RPMI7951 (cell line): ENCODE measurements at places on chromosomes 16 and 17.

GRCh38 chr17:71759422-71760060 lies 361.3 kb upstream of the SOX9 start:
- no peak for DNase-seq

DNA sequence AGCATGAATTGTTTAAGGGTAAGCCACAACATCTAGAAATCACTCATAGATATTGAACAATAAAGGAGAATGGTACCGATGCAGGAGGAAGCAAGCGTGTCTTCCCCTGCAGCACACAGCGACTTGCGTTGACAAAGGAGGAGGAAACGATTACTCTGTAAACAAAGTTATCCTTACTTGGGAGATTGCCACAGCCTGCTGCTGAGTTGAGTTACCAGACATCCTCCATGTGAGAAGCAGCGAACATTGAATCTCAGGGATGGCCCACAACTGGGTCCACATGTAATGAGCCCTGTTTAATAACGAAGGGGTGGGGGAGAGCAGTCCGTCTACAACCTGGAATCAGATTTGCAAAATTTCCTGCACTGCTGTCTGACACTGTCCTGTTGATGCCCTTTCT lies 27.7 kb downstream of the CLUH start:
- no peak for DNase-seq

- DNase-seq, result no peak
Observed at GRCh38 chr17:44346064-44346844, 1.2 kb downstream of the GRN start.

DNA sequence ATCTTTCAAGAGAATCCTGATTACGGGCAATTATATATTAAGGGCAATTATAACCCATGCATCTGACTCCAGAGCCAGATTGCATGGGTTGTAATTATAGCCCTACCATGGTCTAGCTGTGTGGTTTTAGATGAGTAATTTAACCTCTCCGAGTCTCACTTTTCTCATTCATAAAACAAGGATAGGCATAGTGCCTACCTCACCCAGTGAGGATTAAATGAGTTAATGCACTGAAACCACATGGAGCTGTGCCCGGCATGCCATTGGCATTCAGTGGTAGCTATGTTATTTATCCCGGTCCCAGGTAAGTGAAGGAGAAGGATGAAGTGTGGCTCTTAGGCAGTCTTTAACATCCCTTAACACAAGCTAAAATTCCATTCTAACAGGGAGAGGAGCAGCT lies 6.3 kb downstream of the SNX20 start:
- DNase-seq, result peak; percentile 56

- DNase-seq, result no peak
Observed at GRCh38 chr17:43689814-43690213, 28.1 kb upstream of the MEOX1 start.

- no peak for DNase-seq
Observed at GRCh38 chr16:70678121-70678897, 7.5 kb downstream of the MTSS2 start.

GRCh38 chr16:67100569-67101310 lies 9.0 kb upstream of the PHAF1 start:
- peak; percentile 23 for DNase-seq

- DNase-seq, result no peak
Observed at GRCh38 chr16:29984764-29985147, 10.7 kb downstream of the HIRIP3 start.

DNA sequence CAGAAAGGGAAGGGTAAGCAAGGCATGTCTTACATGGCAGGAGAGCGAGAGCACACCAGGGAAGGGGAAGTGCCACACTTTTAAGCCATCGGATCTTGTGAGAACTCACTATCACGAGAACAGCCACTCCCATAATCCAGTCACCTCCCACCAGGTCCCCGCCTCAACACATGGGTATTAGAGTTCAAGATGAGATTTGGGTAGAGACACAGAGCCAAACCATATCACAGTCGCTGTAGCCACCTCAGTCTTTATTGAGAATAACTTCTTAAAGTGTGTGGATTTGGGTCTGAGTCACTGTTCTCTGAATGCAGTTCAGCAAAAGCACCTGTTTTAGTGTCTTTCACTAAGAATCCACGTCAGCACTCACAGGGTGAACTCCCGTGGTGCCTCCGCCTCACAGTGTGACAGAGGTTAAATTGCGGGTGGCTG lies 195.2 kb upstream of the CHMP6 start:
- no peak for DNase-seq

DNA sequence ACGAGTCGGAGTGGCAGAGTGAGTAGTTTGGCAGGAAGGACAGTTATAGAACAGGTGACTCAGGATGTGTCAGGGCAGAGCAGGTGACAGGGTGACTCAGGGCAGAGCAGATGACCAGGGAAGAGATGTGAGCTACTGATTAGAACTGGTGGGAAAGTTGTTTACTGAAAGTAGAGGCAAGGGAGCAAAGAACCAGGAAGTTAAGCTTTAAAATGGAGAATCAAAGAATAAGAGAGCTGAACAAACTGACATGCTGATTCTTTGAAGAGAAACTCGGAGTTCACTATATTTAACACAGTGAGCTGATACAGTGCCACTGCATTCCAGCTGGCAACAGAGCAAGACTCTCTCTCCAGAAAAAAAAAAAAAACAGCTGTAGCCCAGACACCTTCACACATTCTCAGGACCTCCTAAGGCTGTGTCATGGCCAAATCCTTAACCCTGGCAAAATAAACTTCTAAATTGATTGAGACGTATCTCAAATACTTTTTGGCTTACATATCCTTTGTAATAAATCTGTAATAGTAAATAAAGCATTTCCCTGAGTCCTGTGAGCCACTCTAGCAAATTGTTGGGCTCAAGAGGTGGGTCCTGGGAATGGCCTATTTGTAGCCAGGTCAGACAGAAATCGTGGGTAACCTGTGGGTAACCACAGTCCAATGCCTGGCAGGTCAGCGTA lies 12.3 kb upstream of the UBE2I start:
- DNase-seq, result peak; percentile 59

DNA sequence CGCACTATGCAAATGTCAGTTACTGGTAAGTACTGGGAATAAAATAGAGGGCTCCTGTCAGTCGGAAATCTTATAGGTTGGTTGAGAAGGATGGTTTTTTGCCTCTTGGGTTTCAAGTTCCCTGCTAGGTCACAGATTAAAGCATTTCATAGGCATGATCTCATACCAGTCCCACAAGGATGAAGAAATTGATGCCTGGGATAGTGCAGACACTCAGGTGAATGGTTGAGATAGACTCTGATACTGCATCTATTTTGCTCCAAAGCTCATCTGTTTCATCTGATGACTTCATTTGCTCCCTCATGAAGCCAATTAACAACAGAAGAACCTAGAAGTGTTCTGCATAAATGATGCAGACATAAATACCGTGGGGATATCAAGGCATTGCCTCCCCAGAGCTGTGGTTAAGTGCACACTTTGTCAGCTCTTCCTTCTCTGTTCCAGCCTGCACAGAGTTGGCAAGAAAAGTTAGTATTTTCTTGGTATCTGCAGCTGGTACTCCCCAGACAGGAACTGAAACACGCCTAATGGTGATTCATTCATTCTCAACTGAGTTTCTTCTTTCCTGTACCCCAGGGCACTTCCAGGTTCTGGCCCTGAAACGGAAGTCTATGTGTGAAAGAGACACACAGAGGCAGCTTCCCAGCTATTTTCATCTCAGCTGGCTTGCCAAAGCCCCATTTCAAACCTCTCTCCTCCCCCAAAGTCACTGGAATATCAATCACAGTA lies 418.3 kb upstream of the SALL1 start:
- DNase-seq, result peak; percentile 98

DNA sequence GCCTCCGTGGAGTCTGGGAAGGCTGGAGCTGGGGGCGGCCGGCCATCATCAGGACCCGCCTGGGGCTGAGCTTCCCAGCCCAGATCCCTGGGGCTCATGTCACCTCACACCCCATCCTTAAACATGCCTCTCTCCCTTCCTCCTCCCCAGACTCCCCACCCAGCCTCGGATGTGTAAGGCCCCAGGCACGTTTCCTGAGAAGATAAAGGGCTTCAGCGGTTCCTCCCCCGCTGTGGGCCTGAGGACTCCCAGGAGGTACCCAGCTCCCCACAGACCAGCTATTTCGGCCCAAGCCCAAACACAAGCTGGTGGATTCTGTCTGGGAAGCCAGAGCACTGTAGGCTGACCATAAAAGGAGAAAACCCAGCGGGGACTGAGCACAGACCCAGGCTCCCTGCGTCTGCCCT lies 49.2 kb downstream of the MYH11 start:
- peak; percentile 31 for DNase-seq

GRCh38 chr17:80474231-80474960 lies 2.0 kb downstream of the NPTX1 start:
- peak; percentile 46 for DNase-seq

GRCh38 chr16:80509872-80510271 lies 30.9 kb upstream of the DYNLRB2 start:
- DNase-seq, result no peak

DNA sequence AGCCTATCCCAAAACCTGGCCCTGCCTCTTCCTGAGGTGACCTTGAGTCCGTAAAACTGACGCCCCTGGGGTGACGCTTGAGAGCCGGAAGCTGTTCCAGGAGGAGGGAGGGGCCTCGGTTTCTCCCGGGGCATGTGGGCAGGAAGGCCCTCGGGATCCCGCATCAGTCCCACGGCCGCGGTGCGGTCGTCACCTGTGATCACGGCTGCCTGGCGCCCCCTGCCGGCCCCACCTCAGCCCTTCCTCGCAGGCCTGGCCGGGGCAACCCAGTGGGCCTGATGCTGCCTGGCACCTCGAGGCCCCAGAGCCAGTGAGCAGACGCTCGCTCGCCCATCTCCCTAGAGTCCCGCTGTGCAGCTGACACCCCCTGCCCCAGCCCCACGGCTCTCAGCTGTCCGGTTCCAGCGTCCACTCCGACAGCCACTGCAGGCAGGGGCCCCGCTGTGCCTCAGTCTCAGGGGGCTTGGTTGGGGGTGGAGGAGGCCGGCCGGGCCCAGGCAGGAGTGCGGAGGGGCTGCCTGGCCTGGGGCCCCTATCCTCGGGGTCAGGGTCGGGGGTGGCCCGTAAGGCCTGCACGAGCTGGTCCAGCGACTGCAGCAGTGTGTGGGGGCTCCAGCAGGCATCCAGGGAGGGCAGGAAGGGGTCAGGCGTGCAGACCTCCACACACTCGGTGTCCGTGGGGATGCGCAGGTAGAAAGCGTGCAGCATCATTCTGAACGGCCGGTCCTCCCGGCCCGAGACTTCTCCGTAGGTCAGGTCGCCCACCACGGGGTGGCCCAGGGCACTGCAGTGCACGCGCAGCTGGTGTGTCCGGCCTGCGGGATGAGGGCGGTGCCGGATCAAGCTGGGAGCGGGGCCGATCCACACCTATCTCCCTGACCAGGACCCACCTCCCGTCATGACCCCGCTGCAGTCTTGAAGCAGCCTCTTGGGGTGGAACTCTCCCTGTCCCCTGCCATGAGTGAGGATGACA lies 2.3 kb downstream of the RPUSD1 start:
- no peak for DNase-seq

GRCh38 chr17:40371261-40371929 lies 6.9 kb upstream of the GJD3 start:
- DNase-seq, result peak; percentile 32

- DNase-seq, result no peak
Observed at GRCh38 chr17:80110447-80110812, 9.0 kb downstream of the GAA start.

DNA sequence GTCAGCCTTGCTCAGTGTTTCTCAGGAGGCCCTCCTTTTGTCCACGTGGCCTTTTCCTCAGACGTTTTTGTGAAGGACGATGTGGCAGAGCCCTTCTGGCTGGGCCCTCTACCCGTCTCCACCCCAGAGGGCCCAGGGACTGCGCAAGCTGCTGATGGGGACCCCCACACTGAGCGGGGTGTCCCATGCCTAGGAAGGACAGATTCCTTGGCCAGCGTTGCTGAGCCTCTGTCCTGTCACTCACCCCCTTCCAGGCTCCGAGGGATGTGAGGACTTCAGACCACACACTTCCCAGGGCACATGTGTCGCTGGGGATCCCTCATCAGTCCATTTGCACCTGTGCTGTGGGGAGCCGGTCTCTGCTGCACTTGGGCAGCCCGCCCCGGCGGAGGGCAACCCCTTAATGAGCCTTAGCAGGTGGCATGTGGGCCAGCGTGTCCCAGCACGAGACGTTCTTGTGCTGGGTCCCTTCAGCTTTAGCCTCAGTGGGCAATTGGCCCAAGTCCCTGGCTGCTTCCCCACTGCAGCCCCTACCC lies 48.3 kb downstream of the NT5M start:
- DNase-seq, result no peak

GRCh38 chr17:50638966-50639713 lies 4.5 kb downstream of the ABCC3 start:
- DNase-seq, result peak; percentile 99

- DNase-seq, result no peak
Observed at GRCh38 chr17:77379065-77379428, 238.3 kb downstream of the SEC14L1 start.

- peak; percentile 32 for DNase-seq
Observed at GRCh38 chr16:87681981-87682570, 79.8 kb downstream of the JPH3 start.

GRCh38 chr16:14420721-14421488 lies 209.2 kb downstream of the PARN start:
- DNase-seq, result no peak

- no peak for DNase-seq
Observed at GRCh38 chr16:81066681-81067080, 10.4 kb downstream of the C16orf46 start.

DNA sequence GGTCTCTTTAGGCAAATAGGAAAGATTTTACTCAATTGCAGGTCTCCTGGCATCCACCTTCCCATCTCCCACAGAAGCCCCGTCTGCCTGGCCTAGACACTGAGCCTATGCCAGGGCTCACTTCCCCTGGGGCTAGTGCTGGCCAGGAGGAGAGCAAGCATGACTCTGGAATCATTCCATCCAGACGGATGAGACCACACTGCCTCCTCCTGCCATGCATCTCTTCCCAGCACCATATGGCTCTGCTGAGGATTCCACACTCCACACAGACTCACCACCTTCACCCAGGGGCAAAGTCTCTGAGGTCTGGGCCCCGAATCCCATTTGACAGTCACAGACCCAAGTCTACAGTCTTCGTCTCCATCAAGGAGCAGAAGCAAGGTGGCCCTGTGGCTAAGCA lies 346.5 kb downstream of the C16orf95 start:
- DNase-seq, result peak; percentile 89

DNA sequence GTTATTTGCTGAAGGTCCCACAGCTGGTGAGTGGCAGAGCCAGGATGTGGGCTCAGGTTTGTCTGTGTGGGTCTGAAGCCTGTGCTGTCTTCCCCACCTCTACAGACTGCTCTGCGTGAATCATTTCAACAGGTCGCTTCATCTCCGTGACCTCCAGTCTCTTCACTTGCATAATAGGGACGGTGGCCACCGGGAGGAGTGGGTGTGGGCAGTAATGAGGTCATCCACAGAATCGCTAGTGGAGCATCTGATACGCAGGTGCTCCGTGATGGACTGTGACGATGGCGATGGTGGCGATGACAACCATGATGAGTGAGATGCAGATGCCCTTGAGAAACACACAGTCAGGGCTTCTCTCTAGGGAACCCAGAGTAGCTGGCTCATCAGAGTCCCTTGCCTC lies 120.2 kb downstream of the RAP1GAP2 start:
- DNase-seq, result no peak
